ENCODE measurements at places on chromosomes 2 and 18.

DNA sequence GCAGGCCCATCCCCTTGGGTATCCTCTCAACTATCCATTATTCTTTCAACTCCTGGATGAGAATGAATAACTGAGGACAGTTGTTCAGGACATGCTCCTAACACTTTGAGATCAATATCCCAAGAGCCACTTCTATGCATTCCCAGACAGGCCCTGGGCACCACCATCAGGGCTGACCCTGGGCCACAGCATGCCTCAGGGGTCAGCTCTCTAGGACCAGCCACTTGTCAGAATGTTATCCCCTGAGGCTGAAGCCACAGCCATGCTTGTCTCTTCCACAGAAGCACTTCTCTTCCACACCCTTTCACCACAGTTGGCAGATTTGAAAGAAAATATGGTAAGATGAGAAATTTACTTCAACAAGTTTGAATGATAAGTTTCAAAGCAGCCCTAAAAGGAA lies 28.7 kb downstream of the SLC14A1 start:
- no peaks in the 10 kb centered on the region for H3K36me3 ChIP-seq
- H3K27ac ChIP-seq, result no peak overlapping the region
- no peaks in the 10 kb centered on the region for H3K27me3 ChIP-seq
- no peak overlapping the region for H3K4me3 ChIP-seq
- no peak for DNase-seq

- no peak for DNase-seq
- no peaks in the 10 kb centered on the region for H3K36me3 ChIP-seq
- H3K27ac ChIP-seq, result no peak overlapping the region
- H3K27me3 ChIP-seq, result no peaks in the 10 kb centered on the region
- no peaks in the 10 kb centered on the region for H3K4me1 ChIP-seq
- no peak overlapping the region for H3K4me3 ChIP-seq
Observed at GRCh38 chr18:37720663-37721062, 155.1 kb upstream of the CELF4 start.

GRCh38 chr2:15971351-15971750 lies 31.0 kb downstream of the MYCN start:
- H3K4me1 ChIP-seq, result no peaks in the 10 kb centered on the region
- H3K27ac ChIP-seq, result no peak overlapping the region
- H3K4me3 ChIP-seq, result no peak overlapping the region
- no peak for DNase-seq
- H3K36me3 ChIP-seq, result no peaks in the 10 kb centered on the region

DNA sequence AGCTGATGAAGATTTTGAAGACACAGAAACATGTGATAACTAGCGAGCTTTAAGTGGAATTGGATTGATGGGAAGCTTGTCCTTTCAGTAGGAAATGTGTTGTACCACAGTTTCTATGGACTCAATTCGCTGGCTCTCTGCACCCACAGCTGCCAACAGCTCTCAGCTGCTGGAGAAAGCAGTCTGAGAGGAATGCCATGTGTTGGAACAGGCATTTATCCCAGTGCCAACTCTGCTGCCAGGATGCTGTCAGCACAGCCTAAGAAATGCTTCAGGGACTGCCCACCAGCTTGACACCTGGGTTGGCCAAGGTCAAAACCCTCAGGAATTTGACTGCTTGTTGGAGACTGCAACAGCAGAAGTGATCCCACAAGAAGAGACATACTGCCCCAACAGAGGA lies 193.0 kb upstream of the THSD7B start:
- no peak overlapping the region for H3K27ac ChIP-seq
- no peak for DNase-seq
- H3K4me3 ChIP-seq, result no peak overlapping the region
- no peaks in the 10 kb centered on the region for H3K36me3 ChIP-seq
- H3K4me1 ChIP-seq, result no peaks in the 10 kb centered on the region

GRCh38 chr18:28174181-28174905 lies 2.6 kb downstream of the CDH2 start:
- no peak overlapping the region for H3K4me3 ChIP-seq
- no peak for DNase-seq
- H3K4me1 ChIP-seq, result peaks cover 26% of the 10 kb centered on the region
- no peaks in the 10 kb centered on the region for H3K27me3 ChIP-seq

DNA sequence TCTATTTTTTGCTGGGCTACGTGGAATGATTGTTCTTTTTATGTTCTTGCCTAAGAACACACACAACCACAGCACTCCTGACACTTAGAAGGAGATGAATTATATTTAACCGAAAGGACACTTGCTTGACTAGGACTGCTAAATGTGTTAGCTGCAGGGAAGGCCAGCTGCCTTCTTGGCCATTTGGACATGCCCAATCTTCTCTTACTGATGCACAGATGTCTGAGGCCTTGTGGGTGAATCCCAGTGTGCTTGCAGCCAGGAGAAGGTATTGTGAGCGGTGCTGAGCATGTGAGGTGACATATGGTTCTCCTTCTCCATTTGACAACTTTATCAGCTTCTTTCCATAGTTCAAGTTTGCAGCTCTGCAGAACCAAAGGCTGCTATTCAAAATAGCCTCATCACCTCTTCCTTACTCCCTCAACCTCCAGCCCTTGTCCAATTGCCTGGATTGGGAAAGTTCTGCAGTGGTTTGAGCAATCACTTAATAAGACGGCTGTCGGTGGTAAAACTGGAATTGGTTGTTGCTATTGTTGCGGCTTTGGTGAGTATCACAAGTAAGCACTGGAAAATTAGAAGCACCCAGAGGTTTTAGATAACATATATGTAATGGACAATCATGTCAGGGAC lies 1113.3 kb downstream of the TSN start:
- no peaks in the 10 kb centered on the region for H3K36me3 ChIP-seq
- H3K4me1 ChIP-seq, result no peaks in the 10 kb centered on the region
- H3K4me3 ChIP-seq, result no peak overlapping the region
- DNase-seq, result no peak
- H3K27ac ChIP-seq, result no peak overlapping the region

GRCh38 chr2:151670346-151670745 lies 63.9 kb downstream of the NEB start:
- H3K36me3 ChIP-seq, result no peaks in the 10 kb centered on the region
- no peaks in the 10 kb centered on the region for H3K4me1 ChIP-seq
- H3K4me3 ChIP-seq, result no peak overlapping the region
- H3K27ac ChIP-seq, result no peak overlapping the region
- no peaks in the 10 kb centered on the region for H3K27me3 ChIP-seq

- no peak overlapping the region for H3K4me3 ChIP-seq
- no peaks in the 10 kb centered on the region for H3K27me3 ChIP-seq
- no peak overlapping the region for H3K27ac ChIP-seq
- no peaks in the 10 kb centered on the region for H3K36me3 ChIP-seq
Observed at GRCh38 chr18:50143294-50143693, 51.7 kb downstream of the MYO5B start.

DNA sequence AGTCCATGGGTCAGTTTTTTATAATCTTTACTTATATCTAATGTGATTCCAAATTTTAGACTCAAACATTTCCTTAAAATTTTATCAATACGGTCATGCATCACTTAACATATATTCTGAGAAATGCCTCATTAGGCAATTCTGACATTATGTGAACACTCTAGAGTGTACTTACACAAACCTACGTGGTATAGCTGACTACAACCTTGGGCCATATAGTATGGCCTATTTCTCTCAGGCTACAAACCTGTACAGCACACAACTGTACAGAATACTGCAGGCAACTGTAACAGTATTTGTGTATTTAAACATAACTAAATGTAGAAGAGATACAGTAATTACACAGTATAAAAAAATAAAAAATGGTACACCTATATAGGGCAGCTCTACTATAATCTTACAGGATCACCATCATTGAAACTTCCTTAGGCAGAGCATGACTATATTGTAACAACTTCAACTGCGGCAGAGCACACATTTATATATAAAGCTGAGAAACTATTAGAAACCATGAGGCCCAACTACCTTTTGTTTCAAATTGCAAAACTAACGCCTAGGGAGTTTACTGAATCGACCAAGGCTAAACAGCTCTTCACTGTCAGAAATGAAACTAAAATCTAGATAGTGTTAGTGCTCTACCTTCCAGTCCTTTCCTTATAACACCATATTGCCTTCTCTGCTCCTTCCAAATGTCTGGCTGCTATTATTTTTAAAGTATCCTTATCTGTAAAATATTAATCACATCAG lies 6.9 kb downstream of the YES1 start:
- peaks cover 36% of the 10 kb centered on the region for H3K4me1 ChIP-seq
- DNase-seq, result no peak
- H3K27me3 ChIP-seq, result no peaks in the 10 kb centered on the region
- no peak overlapping the region for H3K4me3 ChIP-seq
- no peak overlapping the region for H3K27ac ChIP-seq

DNA sequence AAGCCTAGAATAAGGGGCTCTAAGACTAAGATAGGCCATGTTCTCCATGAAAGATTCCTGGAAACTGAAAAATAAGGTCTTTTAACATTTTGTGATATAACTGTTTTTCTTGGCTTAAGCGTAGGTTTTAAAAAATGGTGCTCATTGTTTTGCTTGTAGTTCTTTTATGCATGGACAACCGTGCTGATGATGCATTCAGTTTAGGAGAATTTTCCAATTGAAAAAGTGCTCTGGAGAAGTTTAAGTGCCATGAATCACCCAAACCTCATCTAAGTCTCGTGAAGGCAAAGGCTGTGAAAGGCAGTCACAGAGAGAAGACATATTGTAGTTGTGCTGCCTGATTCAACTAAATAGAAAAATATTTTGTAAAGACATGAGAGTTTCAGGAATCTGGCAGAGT lies 111.8 kb upstream of the GAREM1 start:
- H3K27ac ChIP-seq, result no peak overlapping the region
- no peaks in the 10 kb centered on the region for H3K36me3 ChIP-seq
- DNase-seq, result no peak
